NCI-H2029 treated with DMSO at 0.1 percent for 48 hours (cell line): ENCODE measurements at places on chromosomes 3 and 15.

- no peak for DNase-seq
Observed at GRCh38 chr3:53161450-53161819, 426 bp downstream of the PRKCD start.

- DNase-seq: no peak
Observed at GRCh38 chr15:43511012-43511885, 6.2 kb upstream of the MAP1A start.

DNA sequence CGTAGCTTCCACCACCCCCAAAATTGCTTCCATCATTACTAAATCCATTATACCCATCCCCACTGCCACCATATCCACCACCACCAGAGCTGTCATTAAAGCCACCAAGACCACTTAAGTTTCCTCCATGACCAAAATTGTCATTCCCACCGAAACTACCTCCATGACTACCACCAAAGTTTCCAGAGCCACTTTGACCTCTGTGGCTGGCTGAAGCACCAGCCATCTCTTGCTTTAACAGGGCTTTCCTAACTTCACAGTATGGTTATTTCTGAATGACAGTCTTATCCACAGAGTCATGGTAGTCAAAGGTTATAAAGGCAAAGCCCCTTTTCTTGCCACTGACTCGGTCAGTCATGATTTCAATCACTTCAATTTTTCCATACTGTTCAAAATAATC, 24.3 kb upstream of the DENND4A start:
- DNase-seq: no peak

DNA sequence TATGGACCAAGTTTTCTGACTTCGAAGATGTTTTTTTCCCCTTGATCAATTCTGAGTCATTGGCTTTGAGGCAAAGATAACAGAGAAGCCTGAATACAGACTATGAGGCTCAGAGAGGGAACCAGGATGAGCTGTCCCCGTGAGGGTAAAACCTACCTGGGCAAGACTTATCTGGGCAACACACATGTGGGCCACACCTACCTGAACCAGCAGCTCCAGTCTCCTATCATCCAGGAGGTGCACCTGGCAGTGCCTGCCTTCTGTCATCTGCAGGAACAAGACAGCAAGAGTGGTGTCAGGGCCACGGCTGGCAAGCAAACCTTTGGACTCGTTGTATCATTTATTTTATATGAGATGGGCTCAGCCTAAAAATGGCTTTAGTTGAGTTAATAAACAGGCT, 72.6 kb downstream of the FRMD4B start:
- DNase-seq: no peak

GRCh38 chr3:113242096-113242581, 30.8 kb downstream of the BOC start:
- no peak for DNase-seq

DNA sequence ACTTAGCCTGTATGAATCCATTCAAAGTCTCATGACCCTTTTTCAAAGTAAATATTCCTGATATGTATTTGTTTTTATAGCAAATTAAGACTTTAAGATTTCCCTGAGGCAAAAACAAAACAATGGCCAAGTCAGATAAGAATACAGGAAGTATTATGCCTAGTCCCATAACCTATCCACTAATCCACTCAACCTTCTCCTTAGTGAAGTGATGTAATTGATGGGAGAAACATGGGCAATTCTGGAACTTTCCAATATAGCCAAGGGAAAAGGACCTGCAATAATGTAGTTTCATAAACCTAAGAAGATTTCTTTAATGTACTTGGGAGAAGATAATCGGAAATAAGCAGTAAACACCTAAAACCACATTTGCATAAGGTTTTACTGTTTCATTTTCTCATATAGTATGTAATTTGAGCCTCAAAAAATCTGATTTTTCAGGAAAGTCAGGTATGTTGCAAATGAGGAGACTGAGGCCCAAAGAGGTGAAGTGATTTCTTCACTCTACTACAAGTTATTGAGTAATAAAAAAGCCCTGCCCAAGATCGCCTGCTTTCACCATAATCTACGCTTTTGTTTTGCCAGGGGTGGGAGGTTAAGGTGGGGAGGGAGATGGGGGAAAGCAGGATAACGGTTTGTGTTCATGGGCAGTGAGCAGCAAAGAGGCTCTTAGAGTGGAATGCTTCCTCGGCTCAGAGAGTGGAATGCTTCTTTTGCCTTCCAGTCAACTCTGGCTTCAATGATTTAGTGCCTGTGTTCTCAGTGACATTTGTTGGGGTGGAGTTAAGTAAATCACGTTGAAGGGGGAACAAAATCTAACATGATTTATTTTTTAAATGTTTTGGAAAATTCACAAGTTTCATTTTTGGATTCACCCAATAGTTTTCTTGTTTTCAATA, 95.0 kb upstream of the FNDC3B start:
- DNase-seq: no peak

- DNase-seq: no peak
Observed at GRCh38 chr3:13706451-13706850, 157.5 kb downstream of the FBLN2 start.

GRCh38 chr3:188875413-188875812, 296.4 kb upstream of the TPRG1 start:
- no peak for DNase-seq

- no peak for DNase-seq
Observed at GRCh38 chr3:46538803-46539442, 27.2 kb downstream of the LRRC2 start.

- peak; percentile 34 for DNase-seq
Observed at GRCh38 chr3:132180337-132180791, 136.8 kb upstream of the ACP3 start.

- DNase-seq: peak; percentile 69
Observed at GRCh38 chr3:136994772-136995516, 37.2 kb downstream of the IL20RB start.

DNA sequence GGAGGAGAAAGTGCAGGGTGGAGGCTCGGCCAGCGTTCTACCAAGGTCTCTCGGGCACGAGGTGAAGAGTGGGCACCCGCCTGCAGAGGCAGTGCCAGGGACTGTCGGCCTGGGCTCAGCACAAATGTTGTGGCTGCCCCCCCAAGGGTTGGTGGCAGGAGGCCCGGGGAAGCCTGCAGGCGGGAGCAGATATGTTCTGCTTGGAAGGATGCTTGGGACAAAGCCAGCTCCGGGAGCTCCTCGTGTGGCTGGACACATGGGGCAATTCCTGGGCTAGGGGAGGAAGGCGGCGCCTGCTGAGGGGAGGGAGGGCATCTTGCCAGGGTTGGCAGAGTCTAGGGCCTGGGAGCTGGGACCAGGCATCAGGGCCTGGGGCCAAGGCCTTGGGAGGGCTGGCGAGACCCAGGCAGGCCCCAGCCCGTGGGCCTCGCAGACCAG, 30.4 kb upstream of the FBLN2 start:
- DNase-seq: no peak

- DNase-seq: peak; percentile 35
Observed at GRCh38 chr15:70892912-70893560, 410 bp downstream of the LRRC49 start.

GRCh38 chr3:71681224-71681668, 44.0 kb downstream of the EIF4E3 start:
- DNase-seq: no peak

DNA sequence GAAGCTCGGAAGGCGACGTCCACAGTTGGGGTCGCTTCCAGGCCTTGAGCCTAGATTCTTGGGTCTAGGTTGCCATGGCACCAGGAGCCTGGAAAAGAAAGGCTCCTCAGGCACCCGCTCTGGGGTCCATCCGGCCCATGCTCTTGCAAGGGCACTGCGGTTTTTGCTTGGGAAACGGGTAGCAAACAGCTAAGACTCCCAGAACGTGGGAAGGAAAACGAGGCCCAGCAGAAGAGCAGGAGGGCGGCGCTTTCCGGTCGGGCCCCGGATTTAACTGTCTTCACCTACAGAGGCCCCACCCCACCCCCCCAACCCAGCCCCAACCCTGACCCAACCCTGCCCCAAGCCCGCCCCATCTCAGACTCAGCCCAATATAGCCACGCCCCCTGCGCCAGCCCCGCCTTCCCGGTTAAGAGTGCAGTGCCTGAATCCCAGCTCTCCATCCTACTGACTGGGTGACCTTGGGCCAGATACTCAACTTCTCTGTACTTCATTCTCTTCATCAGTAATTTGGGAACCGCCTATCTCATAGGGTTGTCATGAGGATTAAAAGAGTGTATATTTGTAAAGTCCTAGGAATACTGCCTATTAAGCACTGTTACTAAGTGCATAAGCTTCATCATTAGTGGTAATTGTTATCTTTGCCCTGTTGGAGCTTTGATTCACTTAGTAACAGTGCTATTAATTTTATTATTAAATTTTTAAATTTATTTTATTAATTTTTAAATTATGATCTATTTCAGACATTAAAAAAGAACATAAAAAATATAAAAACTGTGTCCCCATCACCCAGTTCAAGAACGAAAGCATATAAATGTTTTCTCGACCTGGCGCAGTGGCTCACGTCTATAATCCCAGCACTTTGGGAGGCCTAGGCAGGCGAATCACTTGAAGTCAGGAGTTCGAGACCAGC, 28.4 kb upstream of the SMAD6 start:
- DNase-seq: no peak

- DNase-seq: no peak
Observed at GRCh38 chr3:71579935-71580406, 3.6 kb downstream of the FOXP1 start.

DNA sequence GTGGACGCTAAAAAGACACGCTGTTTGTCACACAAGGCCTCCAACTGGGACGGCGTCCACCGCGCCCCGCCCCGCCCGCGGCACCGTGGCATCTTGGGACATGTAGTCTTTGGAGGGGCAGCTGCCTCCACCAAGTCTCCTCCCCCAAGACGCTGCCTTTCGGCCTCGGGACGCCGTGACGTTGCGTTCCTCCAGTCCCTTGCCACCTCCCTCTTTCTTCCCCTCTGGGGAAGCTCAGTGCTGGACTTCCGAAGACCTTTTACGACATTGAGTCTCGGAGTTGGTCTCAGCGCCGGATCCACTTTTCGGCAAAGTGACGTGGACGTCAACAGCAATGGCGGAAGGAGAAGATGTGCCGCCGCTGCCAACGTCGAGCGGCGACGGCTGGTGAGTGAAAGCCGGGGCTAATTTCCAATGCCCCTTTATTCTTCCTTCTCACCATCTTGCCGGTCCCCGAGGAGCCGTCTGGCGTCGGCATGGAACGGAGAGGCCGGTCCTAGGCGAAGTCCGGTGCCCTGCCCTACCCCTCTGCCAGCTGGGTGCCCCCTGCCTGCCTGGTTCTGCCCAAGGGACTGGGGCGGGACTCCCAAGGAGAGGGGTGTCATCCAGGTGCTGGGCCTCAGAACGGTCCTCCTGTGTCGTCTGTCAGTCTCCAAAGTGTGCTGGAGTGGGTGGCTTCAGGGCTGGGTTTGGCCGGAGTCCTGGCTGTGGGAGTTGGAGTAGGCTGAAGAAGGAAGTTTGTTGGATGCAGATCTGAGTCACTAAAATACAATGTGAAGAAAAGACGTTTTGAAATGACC, at the start of gene TBC1D23:
TSS of gene TBC1D23 (plus strand) at position 308 of the 800 bp plus-strand sequence. CDS start at position 335, 27 bp downstream.
- DNase-seq: peak; percentile 89

DNA sequence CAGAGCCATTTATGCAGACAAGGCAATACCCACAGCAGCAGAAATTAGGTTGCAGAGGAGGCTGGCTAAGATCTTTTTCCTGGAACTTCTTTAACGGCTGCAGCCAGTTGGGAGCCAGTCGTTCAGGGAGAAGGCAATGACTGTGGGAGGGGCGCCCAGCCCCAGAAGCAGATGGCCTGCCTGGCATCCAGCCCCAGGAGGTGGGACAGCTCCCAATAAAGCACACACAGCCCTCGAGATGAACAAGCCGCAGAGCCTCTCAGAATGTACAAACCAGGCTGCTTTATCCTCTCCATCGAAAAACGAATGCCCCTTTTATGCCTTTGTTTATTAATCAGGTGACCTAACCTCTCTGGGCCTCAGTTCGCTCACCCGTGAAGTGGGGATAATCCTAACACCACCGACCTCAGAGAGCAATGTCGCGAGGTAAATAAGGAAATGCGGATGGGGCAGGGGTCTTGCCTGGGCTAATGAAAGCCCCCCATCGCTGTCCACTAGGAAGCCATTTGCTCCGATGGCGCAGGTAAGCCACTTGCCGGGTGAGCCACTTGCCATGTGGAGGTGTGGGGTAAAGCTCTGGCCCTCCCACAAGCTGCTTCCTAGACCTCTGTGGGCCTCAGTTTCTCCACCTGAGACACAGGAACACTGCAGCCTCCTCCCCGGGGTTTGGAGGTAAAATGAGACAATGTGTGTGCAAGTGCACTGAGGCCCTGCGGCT, 35.8 kb downstream of the MGLL start:
- peak; percentile 91 for DNase-seq

DNA sequence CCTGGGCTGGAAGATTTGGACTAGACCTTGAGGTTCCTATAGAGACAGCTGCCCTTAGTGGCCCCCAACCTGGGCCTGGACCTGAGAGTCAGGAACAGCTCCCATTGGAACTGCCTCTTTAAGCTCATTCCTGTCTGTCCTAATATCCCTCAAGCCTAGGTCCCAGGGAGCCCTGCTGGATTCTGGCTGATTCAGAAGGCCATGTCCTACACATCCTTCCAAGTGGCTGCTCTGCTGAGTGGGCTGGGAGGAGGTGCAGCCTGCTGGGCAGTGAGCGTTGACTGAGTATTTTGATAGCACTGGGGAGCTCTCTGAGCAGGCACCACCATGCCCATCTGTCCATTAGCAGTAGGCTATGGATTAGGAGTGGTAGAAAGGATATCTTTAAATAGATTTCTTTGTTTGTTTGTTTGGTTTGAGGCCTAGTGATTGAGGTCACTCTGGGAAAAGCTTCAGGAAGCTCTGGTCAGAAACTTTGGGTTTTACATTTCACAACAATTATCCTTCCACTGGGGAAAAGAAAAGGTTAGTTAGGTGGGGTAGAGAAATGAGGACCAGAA, 54.6 kb upstream of the ATOSA start:
- DNase-seq: no peak

DNA sequence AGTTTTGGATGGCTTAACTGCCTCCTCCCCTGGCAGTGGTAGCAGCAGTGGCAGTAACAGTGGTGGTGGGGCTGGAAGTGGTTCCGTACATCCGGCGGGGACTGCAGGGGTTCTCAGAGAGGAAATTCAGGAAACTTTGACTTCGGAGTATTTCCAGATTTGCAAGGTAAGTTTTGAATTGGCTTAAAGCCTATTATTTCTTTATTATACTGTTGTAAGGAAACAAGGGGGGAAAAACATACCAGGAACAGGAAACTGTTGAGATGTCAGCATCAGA, 1.5 kb downstream of the STXBP5L start:
- DNase-seq: peak; percentile 30

GRCh38 chr3:181701096-181701495, 10.6 kb upstream of the SOX2 start:
- DNase-seq: no peak

GRCh38 chr3:110667216-110667615, 404.4 kb upstream of the NECTIN3 start:
- DNase-seq: no peak

GRCh38 chr15:67579967-67580366, 37.5 kb downstream of the MAP2K5 start:
- DNase-seq: no peak
